ENCODE measurements at places on chromosomes 7 and 10.

DNA sequence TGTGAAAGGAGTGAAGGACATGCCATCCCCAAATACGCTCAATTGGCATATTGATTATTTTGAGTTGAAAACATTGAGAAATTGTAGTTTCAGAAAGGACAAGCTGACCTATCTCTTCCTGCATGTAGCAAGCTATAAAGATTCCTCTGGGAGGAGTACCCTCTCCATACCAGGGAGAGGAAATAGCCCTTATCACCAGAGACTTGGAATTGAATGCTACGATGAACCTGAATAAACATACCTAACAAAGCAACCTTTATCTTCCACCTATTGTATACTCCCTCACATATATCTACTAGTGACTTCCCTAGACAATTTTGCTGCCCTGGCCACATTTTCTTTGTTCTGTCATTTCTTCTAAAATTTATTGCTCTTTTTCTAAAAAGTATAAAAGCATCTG lies 150.2 kb upstream of the EEPD1 start:
- H3K4me3 ChIP-seq = no peak overlapping the region
- H3K27me3 ChIP-seq = no peaks in the 10 kb centered on the region
- no peaks in the 10 kb centered on the region for H3K36me3 ChIP-seq
- no peaks in the 10 kb centered on the region for H3K4me1 ChIP-seq
- DNase-seq = no peak

DNA sequence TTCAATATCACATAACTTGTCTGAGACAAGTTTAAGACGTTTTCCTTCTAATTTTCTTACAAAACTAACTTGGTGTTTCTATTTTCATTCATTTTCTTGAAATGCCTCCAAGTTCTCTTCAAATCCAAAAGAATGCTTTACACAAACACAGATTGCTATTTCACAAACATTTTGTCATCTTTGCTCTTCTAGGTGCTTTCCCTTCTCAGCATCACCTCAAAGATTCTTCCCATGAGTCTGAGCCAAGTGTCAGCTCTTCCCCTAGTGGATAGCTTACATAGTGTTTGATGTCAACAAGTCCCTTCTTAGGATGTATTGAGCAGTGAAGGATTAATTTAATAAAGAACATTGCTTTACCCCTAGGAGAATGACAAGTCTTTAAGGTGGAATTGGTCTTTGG lies 38.1 kb upstream of the SEMA3A start:
- no peaks in the 10 kb centered on the region for H3K4me1 ChIP-seq
- H3K27me3 ChIP-seq = no peaks in the 10 kb centered on the region
- no peak overlapping the region for H3K4me3 ChIP-seq
- no peak overlapping the region for H3K27ac ChIP-seq
- no peak for DNase-seq

DNA sequence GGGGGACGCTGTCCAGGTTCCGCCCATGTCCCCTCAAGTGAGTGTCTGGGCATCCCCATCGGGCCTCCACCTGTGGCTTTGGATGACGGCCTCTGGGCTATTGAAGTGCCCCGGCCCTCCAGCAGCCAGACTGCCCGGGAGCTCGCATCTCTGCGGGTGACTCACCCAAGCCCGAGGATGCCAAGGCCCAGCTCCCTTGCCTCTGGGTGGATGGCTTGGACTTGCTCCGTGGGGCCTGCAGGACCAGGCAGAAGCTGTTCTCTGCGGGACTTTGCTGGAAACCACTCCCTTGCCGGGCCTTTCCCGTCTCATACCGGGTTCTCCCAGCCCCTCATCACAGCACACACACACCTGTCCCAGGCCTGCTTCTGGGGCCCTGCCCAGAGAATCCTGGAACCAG lies 22.4 kb downstream of the DPYSL4 start:
- DNase-seq = no peak
- H3K4me1 ChIP-seq = no peaks in the 10 kb centered on the region
- H3K27me3 ChIP-seq = no peaks in the 10 kb centered on the region
- H3K27ac ChIP-seq = no peak overlapping the region

DNA sequence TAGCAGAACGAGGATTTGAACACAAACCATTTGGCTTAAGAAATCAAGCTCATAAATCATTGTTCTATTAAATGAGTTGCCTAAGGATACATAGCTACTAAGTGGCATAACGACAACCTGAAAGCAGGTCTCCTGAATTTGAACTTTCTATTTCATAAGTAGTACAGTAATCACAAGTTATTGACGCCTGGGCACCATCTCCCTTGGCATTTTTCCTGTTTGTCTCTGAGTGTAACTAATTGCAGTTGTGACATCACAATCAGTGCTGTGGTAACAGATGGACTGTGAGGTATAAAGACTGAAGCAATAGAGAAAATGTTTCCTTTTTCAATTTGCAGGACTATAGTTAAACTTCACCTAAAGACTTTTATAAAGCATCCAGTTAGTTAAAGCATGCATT lies 6.4 kb upstream of the CSTF2T start:
- peak; percentile 6 for DNase-seq
- H3K4me3 ChIP-seq = no peak overlapping the region
- H3K4me1 ChIP-seq = peaks cover 12% of the 10 kb centered on the region
- no peaks in the 10 kb centered on the region for H3K36me3 ChIP-seq
- H3K27ac ChIP-seq = peak overlapping the region; percentile 63

GRCh38 chr10:110918269-110918642 lies 724 bp downstream of the BBIP1 start:
- peak; percentile 97 for DNase-seq
- H3K27ac ChIP-seq = peak overlapping the region; percentile 100
- no peaks in the 10 kb centered on the region for H3K27me3 ChIP-seq
- no peaks in the 10 kb centered on the region for H3K36me3 ChIP-seq
- H3K4me1 ChIP-seq = peaks cover 46% of the 10 kb centered on the region
- peak overlapping the region; percentile 33 for H3K4me3 ChIP-seq

- H3K4me3 ChIP-seq = no peak overlapping the region
- no peak overlapping the region for H3K27ac ChIP-seq
- DNase-seq = no peak
- H3K36me3 ChIP-seq = no peaks in the 10 kb centered on the region
These were observed 10.2 kb downstream of the TNRC18 start for GRCh38 chr7:5413449-5413786.

DNA sequence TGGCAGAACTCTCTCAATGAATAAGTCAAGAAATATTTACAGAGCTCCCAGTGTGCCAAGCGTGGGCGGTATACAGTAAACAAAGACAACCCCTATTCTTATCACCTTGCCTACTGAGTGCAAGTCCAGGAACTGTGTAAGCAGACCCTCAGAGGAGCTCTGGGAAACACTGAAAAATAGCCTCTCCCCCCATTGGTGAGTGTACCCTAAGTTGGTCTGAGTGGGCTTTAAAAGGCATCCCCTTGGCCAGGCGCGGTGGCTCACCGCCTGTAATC lies 1.2 kb downstream of the DYDC2 start:
- H3K4me1 ChIP-seq = peaks cover 16% of the 10 kb centered on the region
- no peak overlapping the region for H3K4me3 ChIP-seq
- H3K36me3 ChIP-seq = no peaks in the 10 kb centered on the region
- no peaks in the 10 kb centered on the region for H3K27me3 ChIP-seq

DNA sequence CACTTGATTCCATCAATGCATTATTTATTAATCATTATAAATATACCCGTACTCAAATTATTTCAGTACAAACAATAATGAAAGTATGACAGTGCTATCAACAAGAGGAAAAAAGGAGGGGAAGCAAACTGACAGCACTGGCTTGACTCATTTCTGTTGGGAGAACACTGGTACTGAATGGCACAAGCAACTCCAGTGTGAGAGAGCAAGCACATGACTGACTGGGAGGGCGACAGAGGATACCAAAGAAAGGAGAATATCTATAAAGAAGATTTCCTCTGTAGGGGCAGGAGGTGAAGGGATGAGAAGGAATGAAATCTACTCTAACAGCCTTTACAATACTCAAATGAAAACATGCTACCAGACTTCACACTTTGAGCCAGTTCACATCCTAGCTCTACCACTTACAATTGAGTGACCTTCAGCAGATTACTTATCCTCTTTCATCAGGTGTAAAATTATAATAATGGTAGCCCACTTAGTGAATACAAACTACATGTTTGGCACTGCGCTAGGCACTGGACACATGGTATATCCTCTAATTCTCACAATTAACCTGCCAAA lies 1.5 kb downstream of the USP54 start:
- H3K27ac ChIP-seq = no peak overlapping the region
- H3K36me3 ChIP-seq = no peaks in the 10 kb centered on the region
- H3K27me3 ChIP-seq = no peaks in the 10 kb centered on the region

DNA sequence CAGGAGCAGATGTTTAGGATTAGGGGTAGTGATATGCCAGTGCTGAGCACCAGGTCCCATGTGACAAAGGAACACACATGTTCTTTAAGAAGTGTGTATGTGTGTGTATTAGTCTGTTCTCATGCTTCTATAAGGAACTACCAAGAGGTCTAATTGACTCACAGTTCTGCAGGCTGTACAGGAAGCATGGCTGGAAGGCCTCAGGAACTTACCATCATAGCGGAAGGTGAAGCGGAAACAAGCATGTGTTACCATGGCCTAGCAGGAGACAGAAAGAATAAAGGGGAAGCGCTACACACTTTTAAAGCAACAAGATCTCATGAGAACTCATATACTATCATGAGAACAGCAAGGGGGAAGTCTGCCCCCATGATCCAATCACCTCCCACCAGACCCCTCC lies 22.8 kb upstream of the PDZD8 start:
- H3K36me3 ChIP-seq = no peaks in the 10 kb centered on the region
- no peak overlapping the region for H3K27ac ChIP-seq
- H3K4me3 ChIP-seq = no peak overlapping the region
- DNase-seq = no peak

GRCh38 chr10:15251791-15252380 lies 83.4 kb upstream of the NMT2 start:
- no peak overlapping the region for H3K4me3 ChIP-seq
- H3K27me3 ChIP-seq = no peaks in the 10 kb centered on the region
- no peaks in the 10 kb centered on the region for H3K36me3 ChIP-seq
- no peak for DNase-seq
- no peak overlapping the region for H3K27ac ChIP-seq

- H3K4me3 ChIP-seq = no peak overlapping the region
- H3K27ac ChIP-seq = peak overlapping the region; percentile 39
- H3K4me1 ChIP-seq = peaks cover 25% of the 10 kb centered on the region
- no peaks in the 10 kb centered on the region for H3K36me3 ChIP-seq
These were observed 1.2 kb upstream of the HOXA2 start for GRCh38 chr7:27103489-27104226.

GRCh38 chr7:128022631-128023532 lies 8.4 kb downstream of the LRRC4 start:
- no peak for DNase-seq
- no peak overlapping the region for H3K4me3 ChIP-seq

DNA sequence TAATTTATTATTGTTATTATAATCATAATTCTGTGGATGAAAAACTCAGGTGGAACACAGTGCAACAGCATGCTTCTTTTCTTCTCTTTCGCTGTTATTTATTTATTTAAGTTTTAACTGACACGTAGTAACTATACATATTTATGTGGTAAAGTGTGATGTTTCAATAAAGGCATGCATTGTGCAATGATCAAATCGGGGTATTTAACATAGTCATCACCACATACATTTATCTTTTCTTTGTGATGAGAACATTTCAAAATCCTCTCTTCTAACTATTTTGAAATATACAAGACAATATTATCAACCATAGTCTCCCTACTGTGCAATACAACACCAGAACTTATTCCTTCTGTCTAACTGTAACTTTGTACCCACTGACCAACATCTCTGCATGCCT lies 152.5 kb upstream of the LYZL1 start:
- no peaks in the 10 kb centered on the region for H3K36me3 ChIP-seq
- H3K4me1 ChIP-seq = peaks cover 6% of the 10 kb centered on the region
- no peak for DNase-seq
- H3K4me3 ChIP-seq = no peak overlapping the region

GRCh38 chr7:37117292-37117691 lies 331.4 kb downstream of the ELMO1 start:
- DNase-seq = no peak
- H3K36me3 ChIP-seq = no peaks in the 10 kb centered on the region
- H3K27ac ChIP-seq = no peak overlapping the region
- no peaks in the 10 kb centered on the region for H3K4me1 ChIP-seq

DNA sequence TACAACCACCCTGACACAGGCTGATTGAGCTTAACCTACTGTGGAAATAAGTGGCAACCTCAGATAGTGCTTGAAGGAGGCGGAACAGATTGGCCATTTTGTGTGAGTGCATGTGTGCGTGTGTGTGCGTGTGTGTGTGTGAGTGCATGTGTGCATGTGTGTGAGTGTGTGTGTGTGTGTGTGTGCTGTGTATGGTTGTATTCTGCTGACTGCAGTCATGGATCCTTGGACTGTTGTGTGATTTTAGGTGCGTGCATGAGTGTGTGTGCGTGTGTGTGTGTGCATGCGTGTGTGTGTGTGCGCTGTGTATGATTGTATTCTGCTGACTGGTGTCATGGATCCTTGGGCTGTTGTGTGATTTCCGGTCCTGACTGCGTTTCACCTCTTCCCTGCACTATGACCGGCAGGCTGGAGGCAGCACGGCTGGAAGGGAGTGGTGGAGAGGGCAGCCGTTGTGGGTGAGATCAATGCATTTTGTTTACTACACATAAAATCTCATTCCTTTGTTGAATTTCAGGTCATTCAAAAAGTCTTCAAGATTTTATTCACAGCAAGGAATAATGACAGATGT lies 6.3 kb downstream of the IQCE start:
- H3K27me3 ChIP-seq = no peaks in the 10 kb centered on the region
- H3K4me1 ChIP-seq = peaks cover 6% of the 10 kb centered on the region
- no peak overlapping the region for H3K27ac ChIP-seq
- H3K4me3 ChIP-seq = no peak overlapping the region
- no peak for DNase-seq
- no peaks in the 10 kb centered on the region for H3K36me3 ChIP-seq

DNA sequence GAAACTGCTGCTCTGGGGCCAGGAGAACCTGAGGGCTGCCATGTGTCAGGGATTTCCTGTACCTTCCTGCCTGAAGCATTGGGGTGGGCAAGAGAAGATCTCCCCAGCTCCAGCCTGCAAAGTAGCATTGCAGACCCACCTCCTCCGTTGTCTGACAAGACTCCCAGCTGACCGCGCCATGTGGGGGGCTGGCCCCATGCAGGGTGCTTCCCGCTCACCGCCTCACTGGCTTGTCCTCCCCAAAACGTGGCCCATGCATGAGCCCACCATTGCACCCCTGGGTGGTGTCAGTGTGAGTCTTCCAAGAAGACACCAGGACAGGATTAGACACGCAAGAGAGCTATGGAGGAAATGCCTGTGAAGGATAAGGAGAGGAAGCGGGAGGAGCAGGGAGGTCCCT lies 68.3 kb downstream of the ABRAXAS2 start:
- no peaks in the 10 kb centered on the region for H3K36me3 ChIP-seq
- H3K4me3 ChIP-seq = no peak overlapping the region
- H3K27ac ChIP-seq = no peak overlapping the region
- H3K27me3 ChIP-seq = no peaks in the 10 kb centered on the region

DNA sequence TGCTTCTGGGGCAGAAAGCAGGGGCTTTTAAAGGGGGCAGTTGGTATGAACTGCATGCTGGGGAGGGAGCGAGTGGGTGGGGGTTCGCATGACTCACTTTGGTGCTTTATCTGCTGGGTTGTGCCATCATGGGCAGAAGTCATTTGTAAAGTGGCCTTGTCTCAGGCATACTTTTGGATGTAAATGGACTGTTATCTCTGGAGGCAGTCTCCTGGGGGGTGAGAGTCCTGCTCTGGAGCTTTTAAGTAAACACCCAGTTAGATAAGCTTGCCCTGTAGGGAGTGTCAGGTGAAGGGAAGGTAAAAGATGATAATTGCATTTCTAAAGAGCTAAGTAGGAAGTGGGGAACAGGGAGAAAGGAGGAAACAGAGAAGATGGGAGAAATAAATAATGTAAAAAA lies 1.6 kb upstream of the GSTO1 start:
- no peak for DNase-seq
- H3K4me3 ChIP-seq = no peak overlapping the region
- peak overlapping the region; percentile 96 for H3K27ac ChIP-seq
- H3K4me1 ChIP-seq = peaks cover 30% of the 10 kb centered on the region
- no peaks in the 10 kb centered on the region for H3K27me3 ChIP-seq
